ENCODE measurements at places on chromosomes 4 and X.

- no peak for DNase-seq
Measured at GRCh38 chr4:90227177-90227576, 100.0 kb downstream of the CCSER1 start.

DNA sequence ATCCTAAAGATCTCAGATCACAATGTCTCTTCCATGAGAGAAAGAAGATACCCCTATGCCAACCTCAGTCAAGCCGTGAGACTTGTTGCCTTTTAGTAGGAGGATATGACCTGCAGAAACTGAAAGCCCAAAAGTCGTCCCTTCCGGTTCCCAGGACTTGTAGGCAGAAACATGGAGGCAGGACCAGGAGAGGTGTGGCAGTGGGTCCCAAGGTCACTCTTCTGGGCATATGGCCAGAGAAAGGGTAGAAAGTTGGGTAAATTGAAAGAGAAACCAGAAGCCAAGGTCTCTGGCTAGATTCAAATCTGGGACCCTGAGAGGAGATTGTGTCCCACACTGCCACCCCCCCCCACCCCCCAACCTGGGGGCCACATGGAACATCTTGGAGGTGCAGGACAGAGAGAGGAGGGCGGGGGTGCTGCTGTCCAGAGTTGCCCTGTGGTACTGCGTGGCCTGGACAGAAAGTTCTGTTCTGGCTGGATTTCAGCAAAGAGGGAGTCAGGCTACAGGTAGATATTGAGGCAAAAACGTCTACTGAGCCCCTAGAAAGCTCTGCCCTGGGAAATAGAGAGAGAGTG, 55.4 kb downstream of the DDX3X start:
- DNase-seq = no peak

GRCh38 chr4:114037988-114038387, 58.5 kb upstream of the ARSJ start:
- no peak for DNase-seq

GRCh38 chr4:17557880-17558279, 19.1 kb upstream of the LAP3 start:
- DNase-seq = no peak

DNA sequence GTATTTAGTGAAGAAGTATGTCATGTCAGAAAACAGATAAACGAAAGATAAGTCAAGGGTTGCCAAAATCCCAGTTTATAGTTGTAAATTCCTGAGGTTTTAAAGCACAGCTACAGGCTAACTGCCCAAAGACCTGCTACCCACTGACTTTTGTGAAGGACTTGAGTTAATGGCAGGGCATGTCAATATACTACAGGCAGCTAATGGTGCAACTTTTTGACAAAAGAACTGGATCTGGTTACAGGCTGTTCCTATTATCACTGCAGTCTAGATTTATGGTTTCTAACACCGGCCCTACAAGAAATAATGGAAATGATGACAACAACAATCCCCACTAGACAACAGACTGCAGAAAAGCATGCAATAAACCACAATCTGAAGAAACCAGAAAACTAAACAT, 6.4 kb downstream of the SCML2 start:
- DNase-seq = no peak

GRCh38 chrX:100931925-100932285, 3.2 kb upstream of the XKRX start:
- no peak for DNase-seq

- DNase-seq = peak; percentile 57
Measured at GRCh38 chr4:78768452-78769180, 7.5 kb upstream of the BMP2K start.

DNA sequence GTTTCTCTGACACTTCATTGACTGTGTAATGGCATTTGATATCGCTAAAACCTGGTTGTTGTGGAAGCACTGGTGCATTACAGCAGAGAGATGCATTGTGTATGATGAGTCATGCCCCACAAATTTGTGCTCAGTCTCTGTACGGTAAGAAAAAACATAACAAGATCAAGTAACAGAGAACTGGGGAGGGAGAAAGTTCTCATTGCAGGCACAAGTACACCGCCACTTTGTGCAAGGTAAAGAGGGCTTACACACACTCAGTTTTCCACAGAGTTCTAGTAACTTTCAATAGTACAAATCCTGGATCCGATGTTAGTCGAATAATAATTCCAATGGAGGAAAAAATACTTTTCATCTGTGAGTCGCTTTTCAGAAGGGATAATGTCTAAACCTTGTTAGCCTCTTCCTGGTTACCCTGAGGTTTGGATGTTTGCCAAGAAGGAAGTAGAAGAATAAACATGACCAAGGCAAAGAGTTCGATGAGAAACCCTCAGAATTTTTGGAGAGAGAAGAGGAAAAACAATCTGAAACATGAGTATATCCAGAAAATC, 512.5 kb upstream of the SLIT2 start:
- peak; percentile 97 for DNase-seq

GRCh38 chr4:23958749-23959148, 68.9 kb upstream of the PPARGC1A start:
- no peak for DNase-seq

DNA sequence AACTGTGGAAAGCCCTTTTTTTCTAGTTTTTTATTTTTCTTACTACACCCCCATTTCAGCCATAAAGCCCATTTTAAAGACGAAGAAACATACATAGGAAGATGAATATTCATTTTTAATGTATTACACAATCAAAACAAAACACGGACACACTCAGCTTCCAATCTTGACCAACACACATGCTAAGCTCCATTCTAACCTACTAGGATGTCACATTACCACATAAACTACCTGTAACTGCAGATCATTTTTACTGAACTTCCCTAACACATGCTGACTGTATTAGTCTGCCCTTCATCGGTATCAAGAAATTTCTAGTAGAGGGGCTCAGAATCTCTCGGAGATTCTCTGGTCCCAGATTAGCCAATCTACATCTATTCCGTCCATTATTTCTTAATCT, 1.8 kb downstream of the CCNI start:
- DNase-seq = no peak

- peak; percentile 37 for DNase-seq
Measured at GRCh38 chrX:9788911-9789310, 2.7 kb downstream of the SHROOM2 start.

DNA sequence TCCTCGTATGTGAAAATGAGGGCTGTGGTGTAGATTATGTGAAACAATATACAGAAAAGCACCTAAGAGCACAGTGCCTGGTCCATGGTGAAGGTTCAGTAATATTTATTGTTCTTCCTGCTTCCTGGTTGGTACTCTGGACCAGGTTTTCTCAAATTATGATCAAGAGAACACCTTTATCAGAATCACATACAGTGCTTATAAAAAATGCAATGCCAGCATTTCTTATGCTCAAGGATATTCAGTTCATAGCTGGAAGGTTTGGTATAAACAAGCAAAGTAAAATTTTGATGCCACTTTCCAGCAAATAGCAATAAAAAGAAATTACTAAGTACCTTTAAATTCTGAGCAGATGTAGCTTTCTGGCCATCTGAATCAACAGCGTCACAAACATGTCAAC, 1412.4 kb downstream of the RPA4 start:
- DNase-seq = no peak

DNA sequence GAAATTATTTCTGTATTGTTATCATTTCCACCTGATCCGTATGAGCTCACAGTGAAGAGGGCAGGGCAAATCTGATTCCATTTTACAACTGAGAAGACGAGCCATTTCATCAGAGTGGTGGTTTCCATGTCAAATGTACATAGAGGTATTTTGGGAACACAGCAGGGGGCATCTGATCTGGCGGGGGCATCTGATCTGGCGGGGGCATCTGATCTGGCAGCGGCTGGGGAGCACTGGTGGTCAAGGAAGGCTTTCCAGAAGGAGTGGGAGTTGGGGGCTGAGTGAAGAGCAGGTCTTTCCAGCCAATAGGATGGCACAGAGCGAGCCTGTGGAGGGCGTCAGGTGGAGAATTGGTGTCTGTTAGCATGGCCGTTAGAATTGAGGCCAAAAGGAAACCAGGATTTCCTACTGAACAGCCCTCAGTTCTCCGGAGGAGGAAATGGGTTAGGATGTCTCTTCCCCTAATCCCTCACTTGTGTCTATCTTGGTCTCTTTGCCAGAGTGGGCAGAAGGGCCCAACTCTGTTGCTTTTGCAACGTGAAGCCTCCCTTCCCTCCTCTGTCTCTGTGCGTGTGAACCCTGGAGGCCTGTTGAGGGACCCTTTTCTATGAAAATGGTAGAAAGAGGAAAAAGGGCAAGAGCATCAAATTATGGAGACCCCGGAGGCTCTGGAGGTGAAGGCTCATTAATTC, 41.3 kb downstream of the RHOH start:
- no peak for DNase-seq

GRCh38 chrX:63471004-63471403, 119.9 kb upstream of the SPIN4 start:
- no peak for DNase-seq
